ENCODE measurements at places on chromosomes 3 and 15.

GRCh38 chr3:46095307-46095706 is 68.0 kb upstream of the XCR1 start:
- DNase-seq: no peak

- no peak for DNase-seq
These were observed 51.3 kb upstream of the SCAANT1 start for GRCh38 chr3:63963496-63963895.

DNA sequence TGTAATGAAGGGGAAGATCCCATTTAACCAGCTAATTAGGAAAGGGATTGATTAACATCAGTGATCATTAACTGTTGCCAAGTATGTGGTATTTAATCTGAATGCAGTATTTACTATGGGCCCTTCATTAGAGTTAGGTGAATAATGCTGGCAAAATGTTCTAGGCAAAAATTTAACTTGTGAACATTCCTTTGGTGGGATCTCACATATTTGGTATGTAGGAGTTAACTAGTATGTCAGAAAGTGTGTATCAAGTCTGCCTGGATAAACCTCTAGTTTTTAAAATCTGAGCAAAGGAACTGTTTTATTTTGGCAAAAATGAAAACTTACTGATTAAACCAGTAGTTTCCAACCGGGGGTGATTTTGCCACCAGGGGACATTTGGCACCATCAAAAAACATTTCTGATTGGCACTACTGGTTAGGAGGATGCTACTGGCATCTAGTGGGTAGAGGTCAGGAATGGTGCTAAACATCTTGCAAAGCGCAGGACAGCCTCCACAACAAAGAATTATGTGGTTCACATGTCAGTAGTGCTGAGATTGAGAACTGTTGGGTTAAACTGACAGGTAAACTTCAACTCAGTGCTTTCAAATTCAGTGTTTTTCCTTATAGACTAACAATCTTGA is 22.5 kb downstream of the LRTM1 start:
- DNase-seq: no peak

DNA sequence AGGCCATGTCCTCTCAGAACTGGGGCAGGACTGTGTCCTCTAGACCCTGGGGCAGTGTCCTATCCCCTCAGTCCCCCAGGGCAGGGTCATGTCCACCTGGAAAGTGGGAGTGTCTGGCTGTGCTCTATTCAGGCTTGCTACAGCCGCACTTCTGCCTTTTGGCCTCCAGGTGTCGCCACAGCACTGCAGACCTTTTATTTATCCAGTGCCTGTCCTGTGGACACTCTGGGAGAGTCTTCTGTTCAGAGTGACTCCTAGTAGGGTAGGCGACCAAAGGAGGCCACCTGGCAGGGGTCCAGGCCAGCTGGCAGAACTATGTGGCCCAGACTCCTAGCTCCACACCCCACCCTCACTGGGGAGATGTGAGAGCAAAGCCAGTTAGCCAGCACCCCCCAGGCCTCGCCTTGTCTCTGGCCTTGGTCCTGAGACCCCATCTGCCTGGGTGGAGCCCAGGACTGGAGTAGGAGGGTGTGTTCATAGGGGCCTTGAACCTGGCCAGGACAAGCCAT is 3.9 kb downstream of the TMIE start:
- peak; percentile 64 for DNase-seq

- no peak for DNase-seq
These were observed 767.7 kb upstream of the LMCD1 start for GRCh38 chr3:7733933-7734332.

DNA sequence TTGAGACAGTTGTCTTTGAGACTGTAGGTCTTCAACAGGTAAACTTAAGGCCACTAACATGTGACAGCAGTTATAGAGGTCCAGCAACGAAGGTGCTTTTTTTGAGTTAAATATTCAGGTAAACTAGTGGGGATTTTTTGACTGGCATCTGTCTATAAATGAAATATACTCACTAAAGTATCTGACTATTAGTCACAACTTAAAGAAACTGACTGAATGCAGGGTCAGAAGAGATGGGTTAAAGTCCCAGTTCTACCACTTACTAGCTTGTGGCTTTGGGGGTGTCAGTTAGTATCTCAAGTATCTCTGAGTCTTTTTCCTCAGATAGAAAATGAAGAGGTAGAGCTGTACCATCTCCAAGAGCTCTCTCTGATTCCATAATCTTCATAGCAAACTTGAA is 18.0 kb downstream of the MIX23 start:
- DNase-seq: no peak

- no peak for DNase-seq
These were observed 46.1 kb downstream of the SMAD6 start for GRCh38 chr15:66747886-66748707.

DNA sequence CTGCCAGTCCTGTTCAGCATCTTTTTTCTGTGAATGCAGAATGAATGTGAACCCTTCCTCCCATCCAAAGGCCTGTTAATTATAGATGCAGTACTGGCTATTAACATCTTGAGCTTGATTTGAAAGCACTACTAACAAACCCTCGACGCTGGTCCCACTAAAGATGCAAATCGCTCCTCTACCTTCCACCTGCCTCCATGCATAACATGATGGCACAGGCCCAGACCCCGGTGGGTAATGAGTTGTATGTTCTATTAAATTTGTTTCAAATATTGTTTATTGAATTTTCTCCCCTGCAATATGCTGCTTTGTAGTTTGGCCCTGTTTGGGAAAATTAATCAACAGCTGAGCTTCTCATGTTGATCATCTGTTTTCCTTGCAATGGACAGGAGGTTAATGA is 69.3 kb downstream of the RAB11A start:
- no peak for DNase-seq

GRCh38 chr15:99963976-99964375 is 230.7 kb upstream of the LYSMD4 start:
- DNase-seq: no peak

DNA sequence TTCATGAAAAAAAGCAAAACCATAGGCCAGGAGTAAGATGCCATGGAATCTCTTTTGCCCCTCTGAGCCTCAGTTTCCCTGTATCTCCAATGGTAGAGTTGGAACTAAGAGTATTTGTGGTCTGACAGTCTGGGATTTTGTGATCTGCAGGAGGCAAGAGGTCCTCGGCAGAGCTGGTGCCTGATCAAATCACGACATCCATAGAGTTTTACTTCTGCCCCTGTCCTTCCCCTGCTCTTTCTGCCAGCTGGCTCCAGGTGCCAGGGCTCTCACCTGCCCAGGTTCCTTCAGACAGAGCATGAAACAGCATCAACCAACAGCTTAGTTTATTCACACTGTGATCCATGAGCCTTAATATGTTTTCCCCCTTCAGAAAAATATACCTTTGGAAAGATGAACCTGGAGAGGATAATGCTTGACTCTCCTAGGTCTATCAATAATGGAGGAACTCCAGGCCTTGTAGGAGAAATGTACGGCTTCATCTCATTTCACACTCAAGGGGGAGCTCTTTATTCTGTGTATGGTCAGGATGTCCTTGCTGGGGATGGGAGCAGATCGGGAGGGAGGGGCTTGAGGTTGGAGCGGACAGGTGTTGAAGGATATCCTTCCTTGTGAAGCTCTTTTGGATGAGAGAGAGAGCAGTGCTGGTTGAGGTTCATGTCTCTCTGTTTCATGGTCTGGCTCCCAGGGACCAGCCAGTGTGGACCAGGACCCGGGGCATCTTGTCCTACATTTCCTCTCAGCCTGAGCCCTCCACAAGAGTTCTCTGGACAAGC is 309.9 kb downstream of the RPLP1 start:
- no peak for DNase-seq

DNA sequence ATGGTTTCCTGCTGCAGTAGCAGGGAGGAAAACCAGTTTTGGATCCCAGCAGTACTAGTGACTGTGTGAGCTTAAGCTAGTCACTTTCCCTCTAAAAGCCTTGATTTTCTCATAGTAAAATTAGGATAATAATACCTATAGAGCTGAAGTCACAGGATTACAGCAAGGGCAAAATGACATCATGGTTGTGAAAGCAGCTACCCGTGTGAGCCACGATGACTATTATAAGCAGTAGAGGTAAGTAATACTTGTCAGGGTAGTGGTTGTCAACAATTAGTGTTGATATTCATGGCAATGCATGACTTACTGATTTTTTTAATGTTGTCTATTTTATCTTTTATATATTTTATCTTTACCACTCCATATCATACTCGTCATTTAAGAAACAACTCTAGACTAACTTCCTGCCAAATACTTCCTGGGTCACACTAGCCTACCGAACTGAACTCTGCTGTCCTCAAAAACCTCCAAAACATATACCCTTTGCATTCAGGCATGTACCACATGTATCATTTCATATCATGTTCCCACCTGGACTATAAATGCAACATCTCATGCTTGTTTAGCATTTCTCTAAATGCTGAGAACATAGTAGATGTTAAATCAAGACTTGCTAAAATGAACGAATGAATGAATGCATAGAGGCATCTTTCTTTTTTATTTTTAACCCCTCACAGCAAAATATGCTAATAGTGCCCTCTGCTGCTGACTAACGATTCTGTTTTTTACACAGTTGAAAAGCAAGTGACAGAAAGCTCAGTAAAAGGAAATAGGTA is 172.6 kb downstream of the P3H2 start:
- no peak for DNase-seq

- DNase-seq: no peak
These were observed 13.8 kb downstream of the TMEM266 start for GRCh38 chr15:76073554-76073953.

DNA sequence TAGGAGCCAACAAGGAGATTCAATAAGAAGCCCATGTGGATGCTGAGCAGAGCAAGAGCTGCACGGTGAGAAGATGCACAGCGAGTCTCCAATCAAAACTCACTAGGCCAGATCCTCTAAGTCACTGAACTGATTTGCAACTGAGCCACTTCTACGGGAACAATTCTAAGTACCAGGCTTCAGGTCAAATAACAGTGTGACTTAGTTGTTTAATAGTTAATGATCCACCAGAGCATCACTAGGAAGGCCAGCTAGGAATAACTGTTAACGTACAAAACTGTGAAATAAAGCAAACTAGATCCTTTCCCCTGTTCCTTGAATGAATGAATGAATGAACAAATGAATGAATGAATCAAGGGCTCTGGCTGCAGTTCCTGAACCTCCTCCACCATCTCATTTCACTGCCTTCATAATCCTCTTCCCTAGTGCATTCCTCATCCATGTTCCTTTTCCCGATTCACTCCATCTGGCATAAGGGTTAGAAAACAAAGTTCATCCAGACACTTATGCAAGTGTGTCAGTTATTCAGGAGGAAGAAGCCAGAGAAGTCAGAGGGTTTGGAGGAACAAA is 59.7 kb downstream of the ATP8B4 start:
- no peak for DNase-seq

DNA sequence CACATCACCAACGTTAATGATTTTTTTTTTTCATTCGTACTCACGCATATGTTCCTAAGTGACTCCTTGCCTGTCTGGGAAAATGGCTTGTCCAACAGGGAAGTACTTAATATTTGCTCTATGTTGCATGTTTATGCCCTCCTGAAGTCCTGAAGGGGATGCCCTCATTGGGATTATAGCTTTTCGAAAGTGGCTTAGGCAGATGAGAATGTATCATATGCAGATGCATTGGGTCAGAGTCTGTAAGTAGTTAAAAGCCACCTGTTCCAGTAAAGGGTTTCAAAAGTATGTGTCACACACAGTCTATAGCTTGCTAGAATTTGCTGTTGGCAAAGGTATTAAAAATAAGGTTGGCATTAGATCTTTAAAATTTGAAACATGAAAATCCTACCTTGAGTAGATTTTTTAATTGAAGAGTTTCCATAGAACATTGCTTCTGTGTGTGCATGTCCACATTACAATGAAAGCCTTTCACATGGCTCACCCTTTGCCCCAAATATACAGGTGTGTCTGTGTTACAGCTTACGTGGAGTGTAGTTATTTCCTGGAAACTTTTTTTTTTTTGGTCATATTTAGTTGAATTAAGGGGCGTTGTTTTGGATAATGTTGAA is 2.1 kb downstream of the ABHD17C start:
- no peak for DNase-seq

DNA sequence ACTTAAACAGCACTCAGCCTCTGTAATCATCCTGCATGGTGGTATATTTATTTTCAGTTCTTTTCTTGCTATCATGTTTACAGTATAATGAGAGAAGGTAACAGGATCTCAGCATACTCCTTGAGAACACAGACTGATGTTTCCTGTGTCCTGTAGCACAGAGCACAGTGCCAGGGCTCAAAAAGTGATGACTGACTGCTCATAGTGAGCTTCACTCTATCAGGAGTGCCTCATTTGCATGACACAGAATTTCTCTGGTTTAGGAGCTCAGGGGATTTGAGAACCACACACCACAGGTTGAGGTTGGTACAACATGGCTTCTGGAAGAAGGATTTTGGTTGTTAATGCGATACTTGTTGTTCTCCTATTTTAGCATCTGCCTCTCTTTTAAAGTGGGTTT is 68.5 kb upstream of the SLC2A2 start:
- DNase-seq: no peak

DNA sequence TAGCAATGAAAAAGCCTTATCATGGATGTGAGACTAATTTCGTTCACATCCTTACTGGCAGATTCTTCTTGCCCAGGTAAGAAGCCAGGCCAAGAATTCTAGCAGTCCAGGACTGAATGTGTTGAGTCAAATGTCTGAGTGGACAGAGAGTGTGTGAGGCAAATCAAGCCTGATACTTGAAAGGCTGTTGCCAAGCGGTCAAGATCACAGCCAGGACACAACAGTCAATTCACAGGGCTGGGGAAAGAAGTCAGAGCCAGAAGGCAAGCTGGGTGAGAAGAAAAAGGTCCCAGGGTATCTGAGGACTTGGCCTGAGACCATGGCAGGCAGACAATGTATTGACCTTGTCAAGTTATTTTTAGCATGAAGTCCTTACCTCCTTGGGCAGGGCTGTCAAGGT is 301.3 kb downstream of the ZNF385D start:
- DNase-seq: no peak

DNA sequence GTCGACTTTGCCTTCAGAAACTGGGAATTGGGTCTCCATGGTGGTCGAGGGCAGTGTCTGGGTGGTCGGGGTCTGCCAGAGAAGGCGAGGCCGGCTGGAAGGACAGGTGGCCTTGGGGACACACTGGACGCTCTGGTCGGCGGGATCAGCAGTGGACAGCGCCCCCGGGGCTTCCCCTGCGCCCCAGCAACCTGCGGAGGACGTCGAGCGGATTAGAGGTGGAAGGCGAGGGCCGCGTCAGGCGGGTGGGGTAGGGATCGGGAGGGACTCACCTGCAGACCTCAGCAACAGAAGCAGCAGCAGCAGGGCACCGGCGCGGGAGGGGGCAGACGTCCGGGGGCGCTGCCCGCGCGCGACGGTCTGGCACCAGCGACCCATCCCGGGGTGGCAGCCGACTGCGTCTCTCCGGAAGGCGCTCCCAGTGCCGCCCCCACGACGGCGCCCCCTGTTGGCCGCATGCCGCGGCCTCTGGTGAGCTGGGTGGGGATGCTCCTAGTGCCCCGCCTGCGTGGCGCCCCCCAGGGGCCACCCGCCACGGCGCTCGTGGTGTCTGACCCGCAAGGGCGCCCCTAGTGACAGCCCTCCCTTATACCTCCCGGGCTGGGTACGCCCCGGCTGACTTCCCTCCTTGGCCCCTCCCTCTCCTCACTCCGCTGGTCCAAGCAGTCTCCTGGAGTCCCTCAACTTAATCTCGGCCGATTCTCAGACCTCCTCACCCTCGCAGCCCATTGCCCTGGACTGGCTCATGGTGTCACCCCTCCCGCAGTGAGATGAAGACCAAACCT is at the start of gene PRSS50:
Gene PRSS50 (minus strand): TSS at position 423 of the 785 bp plus-strand sequence. CDS start 45 bp downstream, at position 378.
- no peak for DNase-seq

- DNase-seq: no peak
These were observed 58.5 kb downstream of the ECT2 start for GRCh38 chr3:172808969-172809546.

GRCh38 chr3:89527736-89528305 is 420.4 kb downstream of the EPHA3 start:
- DNase-seq: no peak

Measured in hypothalamus (tissue), 51 donors.